Lower leg skin (tissue), 4 donors: ENCODE measurements at places on chromosomes 6 and 20. TPM values are rescaled to one million over a fixed set of nuclear protein-coding genes. Genes with fewer than 3 reads are reported as not detected.

GRCh38 chr6:85435851-85436250 lies 14.0 kb upstream of the NT5E start:
- DNase-seq, result no peak

DNA sequence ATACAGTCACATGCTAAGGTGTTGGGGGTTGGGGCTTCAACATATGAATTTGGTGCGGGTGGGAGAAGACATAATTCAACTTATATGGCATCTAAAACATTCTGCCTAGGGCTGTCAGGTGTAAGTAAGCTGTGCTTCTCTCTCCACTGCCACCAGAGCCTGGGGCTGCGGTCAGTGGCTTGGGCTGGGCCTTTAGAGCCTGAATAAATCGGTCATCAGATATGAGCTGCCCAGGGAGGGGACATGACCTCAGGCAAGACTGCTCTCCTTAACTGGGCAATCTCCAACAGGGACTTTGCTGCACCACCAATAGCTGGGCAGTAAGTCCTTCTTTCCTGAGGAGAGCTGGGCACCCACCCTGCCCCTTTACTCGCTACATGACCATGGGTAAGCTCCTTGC lies 24.9 kb upstream of the SIRPA start:
- DNase-seq, result no peak

GRCh38 chr6:160121981-160122380 lies 366 bp downstream of the SLC22A1 start:
- DNase-seq, result no peak

DNA sequence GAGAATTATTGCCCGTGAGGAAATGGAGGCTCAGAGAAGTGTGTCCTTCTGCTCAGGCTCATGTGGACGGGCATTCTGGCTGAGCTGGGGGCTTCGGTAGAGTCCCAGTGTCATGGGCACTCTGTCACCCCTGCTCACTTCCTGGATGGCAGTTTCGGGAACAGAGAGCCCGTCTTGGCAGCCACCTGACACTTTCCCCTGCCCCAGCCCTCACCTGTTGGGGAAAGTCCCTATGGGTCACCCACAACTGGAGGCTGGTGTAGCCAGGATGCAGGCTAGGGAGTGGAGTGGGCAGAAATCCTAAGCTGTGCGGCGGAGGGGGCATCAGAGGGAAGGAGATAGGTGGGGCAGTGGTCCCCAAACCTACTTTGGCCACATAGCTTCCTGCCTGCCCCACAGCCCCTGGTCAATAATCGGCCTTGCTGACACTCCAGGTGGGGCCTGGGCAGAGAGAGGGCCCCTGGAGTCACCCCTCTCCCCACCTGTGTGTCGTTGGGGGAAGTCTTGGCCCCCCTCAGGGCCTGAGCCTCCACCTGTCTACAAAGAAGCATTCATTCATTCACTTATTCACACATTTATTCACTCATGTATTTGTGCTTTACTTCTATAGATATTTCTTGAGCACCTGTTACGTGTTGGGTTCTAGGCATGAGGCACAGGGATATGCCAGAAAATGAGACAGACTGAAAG lies 40.5 kb downstream of the SNAI1 start:
- DNase-seq, result no peak

DNA sequence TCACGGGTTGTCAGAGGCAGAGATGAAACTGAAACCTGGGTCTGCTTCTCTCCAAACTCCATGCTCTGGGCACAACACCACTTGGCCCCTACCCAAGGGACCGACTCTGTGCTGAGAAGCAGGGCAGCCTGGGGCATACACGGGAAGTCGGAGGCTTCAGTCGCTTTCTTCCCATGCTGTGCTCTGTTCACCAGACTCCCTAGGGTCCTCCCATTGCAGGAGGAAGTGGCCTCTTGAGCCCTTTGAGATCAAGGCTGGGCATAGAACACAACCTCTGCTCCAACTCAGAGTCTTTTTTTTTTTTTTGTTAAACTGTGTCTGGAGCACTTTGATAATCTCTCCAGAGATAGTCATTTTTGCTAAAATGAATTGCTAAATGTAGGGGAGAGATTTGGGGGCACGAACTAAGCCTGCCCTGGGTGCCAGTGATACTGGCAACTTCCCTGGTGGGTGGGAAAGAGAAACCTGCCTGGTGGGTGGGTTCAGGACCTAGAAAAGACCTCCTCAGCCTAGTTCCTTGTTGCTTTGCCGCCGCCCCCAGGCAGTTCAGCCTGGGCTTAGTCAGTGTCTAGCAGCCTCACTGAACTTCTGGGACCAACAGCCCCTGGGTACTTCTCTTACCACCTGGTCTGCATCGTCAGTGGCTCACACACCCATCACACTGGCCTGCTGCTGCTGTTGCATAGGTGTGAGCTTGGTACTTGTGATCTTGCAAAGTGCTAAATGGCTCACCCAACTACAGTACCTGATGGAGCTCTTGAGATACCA lies 62.0 kb downstream of the PPP1R14C start:
- DNase-seq, result peak; percentile 54

DNA sequence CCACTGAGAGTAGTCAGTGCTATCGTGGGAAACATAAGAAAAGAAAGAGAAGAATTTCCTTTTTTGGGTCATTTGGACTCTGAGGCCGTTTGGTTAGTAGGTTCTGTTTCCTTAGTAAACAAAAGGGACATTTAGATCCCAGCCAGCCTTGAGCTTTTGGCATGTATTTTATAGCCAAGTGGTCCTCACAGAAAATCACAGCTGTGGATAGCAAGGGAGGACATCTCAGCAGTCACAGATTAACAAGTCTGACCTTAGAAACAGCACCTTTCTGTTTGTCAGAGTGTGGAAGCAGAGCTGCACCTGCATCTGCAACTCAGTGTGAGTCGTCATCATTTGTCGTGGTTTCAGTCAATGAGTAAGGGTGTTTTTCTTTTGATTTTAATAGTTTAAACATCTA lies 40.5 kb downstream of the FAM120B start:
- DNase-seq, result no peak

Gene C20orf141
- not detected for total RNA-seq

Gene SMAP1
- 33.8 TPM for total RNA-seq
